ENCODE measurements at places on chromosomes 2 and 18.

- no peak for DNase-seq
These were observed 33.0 kb upstream of the KIDINS220 start for GRCh38 chr2:8870441-8870840.

DNA sequence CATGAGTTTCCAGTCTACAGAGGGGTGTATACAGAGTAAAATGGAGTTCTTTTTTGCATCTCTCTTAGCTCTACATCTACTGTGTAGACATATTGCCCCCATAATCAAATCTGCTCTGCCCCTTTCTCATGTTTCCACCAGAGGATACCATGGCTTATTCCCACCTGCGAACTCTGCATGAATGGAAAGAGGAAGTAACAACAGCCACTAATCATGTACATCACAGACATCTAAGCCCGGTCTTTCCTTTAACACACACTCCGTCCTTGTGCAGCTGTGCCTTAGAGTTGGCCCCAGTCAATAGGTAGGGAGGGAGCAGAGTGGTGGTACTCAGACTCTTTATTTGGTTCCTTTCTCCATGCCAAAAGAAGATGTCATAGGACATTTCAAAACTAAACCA lies 147.3 kb upstream of the NRP2 start:
- no peak for DNase-seq

GRCh38 chr2:45627911-45628310 lies 16.8 kb upstream of the SRBD1 start:
- DNase-seq: no peak

GRCh38 chr2:105294844-105295481 lies 34.6 kb downstream of the TGFBRAP1 start:
- DNase-seq: peak; percentile 34

GRCh38 chr2:241798081-241798630 lies 10.8 kb upstream of the NEU4 start:
- no peak for DNase-seq

DNA sequence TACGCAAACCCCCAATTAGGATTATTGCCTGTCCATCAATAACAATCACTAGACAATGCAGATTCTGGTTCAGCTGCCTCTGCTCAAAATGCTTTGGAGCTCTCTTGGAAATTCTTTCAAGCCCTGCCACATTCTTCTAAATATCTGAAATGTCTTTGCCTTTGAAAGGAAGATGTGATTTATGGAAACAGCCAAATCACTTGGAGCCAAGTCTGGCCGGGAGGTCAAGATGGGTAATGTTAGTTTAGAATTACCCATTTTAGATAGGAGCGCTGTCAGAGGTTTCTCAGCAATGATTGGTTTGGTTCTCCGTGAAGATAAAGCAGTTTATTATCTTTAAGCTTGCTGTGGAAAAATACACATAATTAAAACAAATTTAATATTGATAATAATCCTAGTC lies 306.7 kb downstream of the SETBP1 start:
- no peak for DNase-seq

GRCh38 chr18:61093965-61094364 lies 239.3 kb upstream of the CDH20 start:
- DNase-seq: no peak

DNA sequence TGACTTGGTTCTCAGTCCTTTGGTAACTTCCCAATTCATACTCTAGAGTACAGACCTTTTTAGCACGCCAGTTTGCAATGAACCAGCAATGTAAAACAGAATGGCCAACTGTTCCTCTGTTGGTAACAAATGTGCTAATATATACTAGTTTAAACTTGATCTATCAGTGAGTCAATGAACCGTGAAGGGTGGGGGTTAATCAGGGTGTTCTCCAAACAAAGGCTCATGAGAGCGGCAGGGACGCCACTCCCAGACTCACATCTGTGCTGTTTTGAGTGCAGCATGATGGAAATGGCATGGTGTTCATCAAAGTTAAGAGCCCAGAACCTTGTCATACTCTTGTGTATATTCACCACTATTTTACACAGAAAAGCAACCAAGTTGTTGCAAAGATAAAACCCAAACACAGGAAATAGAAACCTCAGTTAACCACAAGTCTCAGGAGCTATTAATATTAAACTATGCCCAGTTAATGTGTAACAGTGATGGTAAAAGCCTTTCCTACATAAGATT lies 70.3 kb downstream of the CERKL start:
- DNase-seq: peak; percentile 33

- DNase-seq: peak; percentile 32
These were observed 35.4 kb downstream of the BARD1 start for GRCh38 chr2:214774108-214774507.

GRCh38 chr2:189208254-189208653 lies 28.7 kb upstream of the COL5A2 start:
- no peak for DNase-seq

GRCh38 chr2:127146820-127147502 lies 40.0 kb upstream of the BIN1 start:
- DNase-seq: no peak

DNA sequence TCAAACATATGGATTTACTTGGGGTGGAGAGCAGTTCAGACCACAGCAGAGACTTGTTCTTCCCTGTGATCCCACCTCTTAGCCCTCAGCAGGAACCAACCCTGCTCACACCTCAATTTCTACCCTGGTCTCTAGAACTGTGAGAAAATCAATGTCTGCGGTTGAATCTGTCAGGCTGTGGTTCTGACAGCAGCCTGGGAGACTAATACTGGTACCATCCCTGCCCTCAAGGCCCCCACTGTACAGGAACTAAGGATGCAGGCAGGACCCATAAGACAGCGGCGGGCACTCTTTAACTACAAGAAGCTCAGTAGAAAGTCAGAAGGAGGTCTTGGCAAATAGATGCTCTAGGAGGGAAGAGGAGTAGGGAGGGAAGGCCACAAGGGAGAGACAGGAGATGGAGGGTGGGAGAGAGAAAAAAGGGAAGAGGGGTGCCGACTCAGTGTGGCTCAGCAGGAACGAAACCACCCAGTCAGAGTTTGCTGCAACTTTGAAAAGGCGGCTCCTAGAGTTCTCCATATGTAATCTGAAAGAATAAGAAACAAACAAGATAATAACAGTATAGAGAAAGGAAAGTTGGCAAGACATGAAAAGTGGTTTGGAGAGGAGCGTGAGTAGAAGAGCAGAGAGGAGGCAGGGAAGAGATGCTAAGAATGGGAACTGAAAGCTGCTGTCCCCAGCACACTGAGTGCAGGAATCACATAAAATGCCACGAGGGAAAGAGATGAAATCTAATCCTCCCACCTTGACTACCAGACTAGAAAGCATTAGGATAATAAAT lies 323.9 kb upstream of the ID2 start:
- no peak for DNase-seq

DNA sequence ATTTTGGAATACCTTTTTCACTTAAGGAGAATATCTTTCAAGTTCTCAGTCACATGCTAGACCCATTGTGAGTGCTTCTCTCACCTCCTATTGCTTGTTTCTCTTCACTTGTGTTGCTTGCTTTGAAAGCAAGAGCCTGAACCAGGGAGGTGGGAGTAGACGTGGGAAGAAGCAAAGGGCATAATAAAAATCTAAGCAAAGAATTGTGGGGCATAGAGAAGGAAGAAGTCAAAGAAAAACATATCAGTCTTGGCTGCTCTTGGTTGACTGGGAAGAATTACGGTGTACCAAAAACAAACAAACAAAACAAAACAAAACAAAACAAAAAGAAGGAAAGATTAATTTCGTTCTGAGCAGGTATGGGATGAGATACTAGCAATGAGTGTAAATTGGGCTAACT lies 48.9 kb upstream of the ACVR1 start:
- DNase-seq: no peak

DNA sequence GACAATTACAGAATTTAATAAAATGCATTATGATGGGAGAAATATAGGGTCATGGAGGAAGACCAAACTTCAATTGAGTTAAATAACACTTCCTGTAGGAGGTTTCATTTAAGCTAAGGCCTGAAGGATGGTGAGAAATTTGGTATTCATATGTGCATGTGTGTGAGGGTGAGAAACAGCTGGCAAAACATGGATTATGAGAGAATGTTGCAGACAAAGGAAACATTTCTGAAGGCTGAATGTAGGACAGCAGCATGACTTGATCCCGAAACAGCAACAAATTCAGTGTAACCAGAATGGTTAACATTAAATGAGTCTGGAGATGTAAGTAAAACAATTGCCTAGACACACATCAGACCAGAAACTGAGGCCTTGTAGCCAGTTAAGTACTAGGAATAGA lies 630.8 kb downstream of the NR4A2 start:
- no peak for DNase-seq

DNA sequence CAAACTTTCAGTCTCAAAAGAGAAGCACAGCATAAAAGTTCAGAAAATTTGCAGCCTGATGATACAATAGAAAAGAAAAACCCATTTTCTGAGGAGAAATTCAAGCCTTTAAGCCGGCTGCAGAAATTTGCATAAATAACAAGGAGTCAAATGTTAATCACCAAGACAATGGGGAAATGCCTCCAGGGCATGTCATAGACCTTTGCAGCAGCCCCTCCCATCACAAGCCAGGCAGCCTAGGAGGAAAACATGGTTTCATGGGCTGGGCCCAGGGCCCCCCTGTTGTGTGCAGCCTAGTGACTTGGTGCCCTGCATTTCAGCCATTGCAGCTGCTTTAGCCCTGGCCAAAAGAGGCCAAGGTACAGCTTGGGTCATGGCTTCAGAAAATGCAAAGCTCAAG lies 54.1 kb upstream of the CAVIN2 start:
- DNase-seq: no peak

- no peak for DNase-seq
These were observed 22.1 kb upstream of the TCF7L1 start for GRCh38 chr2:85110991-85111560.

- peak; percentile 86 for DNase-seq
These were observed 122.5 kb downstream of the FOXI3 start for GRCh38 chr2:88329815-88330603.

- no peak for DNase-seq
These were observed 396.8 kb upstream of the UBE2E3 start for GRCh38 chr2:180583441-180584140.

DNA sequence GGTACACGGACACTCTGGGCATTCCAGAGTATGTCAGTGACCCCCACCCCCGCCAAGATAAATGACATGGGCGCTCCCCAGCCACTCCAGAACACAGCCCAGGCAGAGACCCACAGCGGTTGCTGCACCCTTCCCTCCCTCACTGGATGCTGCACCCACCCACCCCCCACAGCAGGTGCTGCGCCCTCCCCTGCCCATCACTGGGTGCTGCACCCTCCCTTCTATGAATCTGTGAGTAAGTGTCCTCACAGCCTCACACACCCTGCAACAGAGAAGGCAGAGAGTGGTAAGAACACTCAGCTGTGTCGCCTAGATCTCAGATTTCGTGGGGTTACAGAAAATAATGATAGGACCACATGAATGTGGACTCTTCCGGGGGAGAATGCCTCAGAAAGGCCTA lies 23.5 kb downstream of the CHMP1B start:
- no peak for DNase-seq

DNA sequence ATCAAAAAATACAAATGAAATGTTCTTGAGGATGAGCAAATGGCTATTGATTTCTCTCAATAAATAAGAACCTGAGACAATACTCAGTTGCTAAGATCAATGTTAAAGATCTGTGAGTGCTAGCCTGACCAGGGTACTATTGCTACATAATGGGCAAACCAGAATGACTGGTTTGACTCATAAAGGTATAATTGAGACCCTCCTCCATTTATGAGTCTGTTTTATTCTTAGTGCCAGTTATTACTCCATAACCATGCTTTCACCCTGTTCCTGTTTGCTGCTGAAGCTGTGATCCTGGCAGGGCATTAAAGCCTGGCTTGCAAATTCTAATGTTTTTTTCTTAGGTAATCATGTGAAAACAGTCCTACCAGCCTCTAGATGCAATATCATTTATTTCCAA lies 56.6 kb upstream of the PPM1B start:
- DNase-seq: peak; percentile 64

DNA sequence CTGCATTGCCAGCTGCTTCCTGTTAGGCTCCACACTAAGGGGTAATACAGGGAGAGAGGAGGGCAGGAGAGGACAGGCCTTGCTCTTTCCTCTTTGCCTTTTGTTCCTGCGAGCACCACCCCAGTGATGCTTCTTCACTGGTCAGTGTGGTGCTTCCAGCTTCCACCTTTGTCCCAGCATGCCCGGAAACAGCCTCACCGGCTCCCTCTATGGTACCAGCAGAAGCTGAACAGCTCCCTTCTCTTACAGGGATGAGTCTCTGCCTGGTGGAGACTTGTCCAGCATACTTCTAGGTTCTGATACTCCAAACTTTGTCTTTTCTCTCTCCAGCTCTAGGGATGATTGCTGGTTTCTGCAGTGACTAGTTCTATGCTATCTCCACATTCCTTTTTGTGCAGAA lies 413.3 kb downstream of the TSN start:
- no peak for DNase-seq

GRCh38 chr18:69638056-69638455 lies 237.4 kb downstream of the DOK6 start:
- no peak for DNase-seq

GRCh38 chr2:38933653-38934052 lies 44.0 kb downstream of the ARHGEF33 start:
- DNase-seq: no peak

DNA sequence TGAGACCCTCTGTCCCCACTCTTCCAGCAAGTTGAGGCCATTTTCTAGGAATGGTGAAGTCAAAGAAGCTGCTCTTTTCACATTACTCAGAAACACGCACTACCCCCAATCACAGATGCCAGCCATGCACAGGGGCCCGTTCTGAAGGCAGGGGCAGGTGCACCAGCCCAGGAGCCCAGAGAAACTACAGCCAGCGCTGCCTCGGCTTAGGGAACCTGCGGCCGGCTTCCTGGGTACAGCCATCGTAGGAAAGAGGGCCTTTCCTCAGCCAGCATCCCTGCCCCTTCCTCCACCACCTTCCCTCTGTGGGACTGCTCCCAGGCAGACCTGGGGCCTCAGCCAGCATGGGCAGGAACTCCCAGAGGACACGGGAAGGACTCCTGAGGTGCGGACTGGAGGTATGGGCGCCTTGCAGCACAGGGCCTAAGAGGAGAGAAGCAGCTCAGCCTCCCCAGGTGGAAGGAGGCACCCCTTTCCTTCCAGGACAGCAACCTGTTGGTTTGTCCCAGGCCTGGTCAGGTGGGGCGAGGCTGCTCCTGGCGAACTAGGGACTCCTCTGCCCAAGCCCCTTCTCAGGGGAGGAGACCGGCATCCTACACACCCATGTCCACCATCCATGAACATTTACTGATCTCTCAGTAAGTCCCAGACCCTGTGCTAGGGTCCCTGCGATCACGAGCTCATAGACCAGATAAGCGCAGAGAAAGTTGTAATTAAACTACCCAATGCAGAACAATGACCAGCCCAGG lies 99.0 kb upstream of the ID2 start:
- DNase-seq: no peak

DNA sequence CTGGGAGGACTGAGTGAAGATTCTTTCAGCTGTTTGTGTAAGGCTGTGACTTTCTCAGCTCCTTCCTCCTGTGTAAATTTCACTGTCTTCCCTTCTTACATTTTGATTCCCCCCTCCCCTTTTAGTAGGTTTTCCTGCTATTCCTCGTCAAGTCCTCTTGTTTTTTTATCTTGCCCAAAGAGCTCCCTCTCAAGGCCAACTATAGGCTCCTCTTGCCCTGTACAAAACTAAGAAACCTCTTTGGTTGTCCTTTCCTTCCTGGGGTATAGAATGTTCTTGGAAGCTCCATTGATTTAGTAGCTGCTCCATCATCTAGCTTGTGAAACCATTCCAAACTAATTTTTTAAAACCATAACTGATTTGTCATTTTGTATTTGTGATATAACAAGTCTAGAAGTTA lies 7.3 kb downstream of the CCDC121 start:
- DNase-seq: no peak

- DNase-seq: no peak
These were observed 133.7 kb downstream of the KLHL29 start for GRCh38 chr2:23518481-23519333.
